Kasumi-1 (cell line): ENCODE measurements at places on chromosomes 11 and 22.
A peak's percentile ranks its signal among the peaks of the same experiment; 100 is the strongest.

DNA sequence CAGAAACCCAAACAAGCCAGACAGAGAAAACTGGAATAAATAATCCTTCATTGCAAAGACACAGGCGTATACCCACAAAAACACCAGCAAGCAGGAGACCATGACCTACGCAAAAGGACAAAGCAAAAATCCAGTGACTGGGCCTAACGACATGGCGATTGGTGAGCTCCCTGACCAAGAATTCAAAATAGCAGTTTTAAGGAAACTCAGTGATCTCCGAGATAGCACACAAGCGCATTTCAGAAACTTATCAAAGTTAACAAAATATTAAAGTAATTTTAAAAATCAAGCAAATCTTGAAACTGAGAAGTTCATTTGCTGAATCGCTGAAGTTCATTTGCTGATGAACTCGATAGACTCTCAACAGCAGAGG is 27.6 kb downstream of the DBX1 start:
- DNase-seq = no peak

GRCh38 chr22:19086417-19086816 is 35.8 kb downstream of the DGCR2 start:
- no peak for DNase-seq

DNA sequence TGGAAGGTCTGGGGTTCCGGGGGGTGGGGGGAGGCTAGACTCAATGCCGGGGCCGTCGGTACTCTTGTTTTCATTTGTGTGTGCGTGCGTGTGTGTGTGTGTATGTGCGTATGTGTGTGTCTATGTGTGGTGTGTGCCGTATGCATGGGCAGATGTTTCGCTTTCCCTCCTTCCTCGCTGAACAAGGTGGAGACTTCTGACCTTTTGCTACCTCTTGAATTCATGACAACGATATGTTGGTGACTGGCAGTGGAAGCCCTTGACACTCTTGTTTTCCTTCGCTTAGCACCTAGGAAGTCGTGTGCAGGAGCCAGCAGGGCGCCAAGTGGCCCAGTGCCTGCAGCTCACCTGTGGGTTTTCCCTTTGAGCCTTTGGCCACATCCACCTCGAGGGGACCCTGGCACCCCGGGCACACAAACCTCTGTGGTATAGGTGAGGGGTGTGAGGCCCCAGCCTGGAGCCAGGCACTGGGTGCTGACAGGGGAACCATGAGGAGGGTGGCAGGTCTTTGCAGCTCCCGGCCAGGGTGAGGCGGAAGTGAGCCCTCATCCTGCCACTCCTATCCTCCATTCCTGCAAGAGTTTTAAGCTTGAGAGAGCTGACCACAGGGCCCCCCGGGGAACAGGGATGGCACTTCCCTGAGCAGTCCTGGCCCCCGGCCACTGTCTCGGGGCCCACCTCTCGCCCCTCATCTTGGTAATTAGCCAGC is 19.3 kb upstream of the TMEM191C start:
- no peak for DNase-seq

- no peak for DNase-seq
Measured at GRCh38 chr11:134864968-134865305, 452.9 kb upstream of the B3GAT1 start.

- DNase-seq = peak; percentile 12
Measured at GRCh38 chr11:72405009-72405408, 29.3 kb downstream of the CLPB start.

DNA sequence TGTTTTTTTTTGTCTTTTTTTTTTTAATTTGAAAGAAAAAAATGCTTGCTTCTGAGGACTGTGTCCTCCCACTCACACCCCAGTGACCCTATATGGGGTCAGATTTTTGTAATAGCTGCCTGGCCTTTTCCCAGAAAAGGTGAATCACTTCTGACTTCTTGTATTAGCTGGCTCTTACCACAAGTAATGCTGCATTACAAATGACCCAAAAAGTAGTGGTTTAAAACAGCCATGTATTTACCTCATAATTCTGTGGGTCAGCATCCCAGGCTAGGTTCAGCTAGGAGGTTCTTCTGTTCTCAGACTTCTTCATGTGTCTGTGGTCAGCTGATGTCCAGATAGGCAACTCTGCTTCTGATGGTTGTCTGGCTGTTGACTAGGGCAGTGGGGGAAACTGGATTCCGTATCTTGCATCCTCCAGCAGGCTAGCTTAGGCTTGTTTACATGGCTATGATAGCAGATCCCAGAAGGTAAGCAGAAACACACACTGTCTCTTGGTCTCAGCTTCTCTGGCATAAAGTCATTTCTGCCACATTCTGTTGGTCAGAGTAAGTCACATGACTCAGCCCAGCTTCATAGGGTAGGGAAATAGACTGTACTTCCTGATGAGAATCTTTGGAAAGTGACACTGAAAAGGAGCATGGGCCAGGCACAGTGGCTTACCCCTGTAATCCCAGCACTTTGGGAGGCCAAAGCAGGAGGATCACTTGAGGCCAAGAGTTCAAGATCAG is 19.5 kb downstream of the LHFPL7 start:
- DNase-seq = no peak

- DNase-seq = no peak
Measured at GRCh38 chr11:93192163-93192562, 5.6 kb downstream of the SLC36A4 start.

DNA sequence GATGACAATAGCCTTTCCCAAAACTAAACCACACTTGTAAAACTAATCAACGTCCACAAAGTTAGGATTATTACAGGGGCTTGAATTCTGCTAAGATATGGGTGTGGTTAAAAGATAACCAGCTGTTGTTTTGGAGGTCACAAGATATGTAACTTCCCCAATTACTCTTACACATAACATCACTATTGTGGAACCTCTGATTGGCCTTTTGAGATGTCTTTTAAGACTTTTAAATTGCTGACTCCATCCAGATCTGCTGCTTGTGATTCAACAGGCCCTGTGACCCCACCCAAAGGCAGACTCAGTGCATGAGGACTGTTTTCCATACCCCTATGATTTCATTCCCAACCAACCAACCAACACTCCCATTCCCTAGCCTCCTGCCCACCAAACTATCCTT is 893.9 kb downstream of the OPCML start:
- DNase-seq = no peak

DNA sequence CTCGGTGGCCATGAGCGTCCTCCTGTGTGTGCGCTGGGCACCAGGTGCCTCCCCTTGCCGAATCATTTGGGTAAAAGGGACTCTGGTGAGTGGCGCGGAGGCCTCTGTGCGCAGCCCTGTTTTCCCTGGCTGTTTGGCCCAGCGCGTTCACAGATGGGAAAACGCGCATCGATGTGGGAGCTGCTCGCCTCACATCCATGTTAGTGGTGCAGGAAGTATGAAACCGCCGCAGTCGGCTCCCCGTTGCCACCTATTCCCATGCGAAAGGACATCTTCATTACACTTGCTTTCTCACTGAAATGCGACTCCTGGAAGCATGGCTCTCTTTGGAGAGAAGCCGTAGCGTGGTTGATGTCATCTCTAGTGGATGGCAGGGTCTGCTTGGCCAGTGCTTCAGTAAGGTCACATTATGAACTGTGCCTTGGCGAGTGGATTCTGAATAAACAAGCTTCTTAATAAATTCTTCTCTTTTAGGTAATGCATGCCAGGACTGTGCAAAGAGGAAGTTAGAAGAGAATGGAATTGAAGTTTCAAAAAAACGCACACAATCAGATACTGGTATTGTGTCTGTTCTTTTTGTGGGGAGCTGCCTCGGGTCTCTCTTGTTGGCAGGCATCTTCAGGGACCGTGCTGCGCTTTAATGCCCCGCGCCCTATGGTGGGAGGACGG is 26.3 kb downstream of the FAM118A start:
- DNase-seq = no peak

- peak; percentile 45 for DNase-seq
Measured at GRCh38 chr11:34977089-34977912, 60.9 kb downstream of the PDHX start.

- DNase-seq = peak; percentile 89
Measured at GRCh38 chr22:41524809-41525449, 19.3 kb downstream of the POLR3H start.

GRCh38 chr11:31558001-31558400 is 48.4 kb downstream of the ELP4 start:
- no peak for DNase-seq
